Activated T-helper 9 cell treated with anti-CD3 and anti-CD28 coated beads, Interleukin-2, amount 50 U/mL, for 16 hours (primary cell): ENCODE measurements at places on chromosomes 11 and 22.

DNA sequence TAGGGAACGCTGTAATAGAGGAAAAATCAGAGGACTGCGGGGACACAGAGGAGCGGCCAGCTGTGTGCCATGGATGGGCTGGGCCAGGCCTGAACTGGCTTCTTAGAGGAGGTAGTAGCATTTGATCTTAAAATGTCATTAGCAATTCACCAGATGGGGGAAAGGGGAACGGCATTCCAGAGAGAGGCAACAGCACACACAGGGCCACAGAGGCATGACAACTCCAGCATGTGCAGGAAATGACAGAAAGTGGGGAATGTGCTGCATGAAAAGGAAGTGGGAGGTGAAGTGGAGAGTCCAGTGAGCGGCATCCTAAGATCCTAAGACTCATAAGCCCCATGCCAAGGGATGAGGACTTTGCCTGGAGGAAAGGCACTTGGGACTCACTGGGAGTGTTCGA lies 69.0 kb downstream of the UBASH3B start:
- no peak for DNase-seq

GRCh38 chr11:72754544-72755155 lies 2.4 kb upstream of the ARAP1 start:
- no peak for DNase-seq

DNA sequence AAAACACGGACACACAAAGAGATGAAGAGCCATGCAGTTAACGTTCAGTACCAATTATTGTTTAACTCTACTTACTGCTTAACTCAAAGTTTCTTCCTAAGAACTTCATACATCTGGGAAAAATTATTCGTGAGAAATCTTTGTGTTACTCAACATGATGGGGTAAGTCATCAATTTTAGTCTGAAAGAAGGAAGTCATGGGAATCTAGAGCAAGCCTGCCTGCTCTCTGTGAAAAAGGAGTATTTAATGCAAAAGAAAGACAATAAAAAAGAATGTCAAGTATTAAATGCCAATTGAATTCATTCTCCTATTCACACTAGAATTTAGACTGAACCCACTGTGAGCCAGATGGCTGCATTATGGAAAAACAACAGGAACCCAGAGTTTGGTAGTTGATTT lies 16.0 kb downstream of the TMEM123 start:
- DNase-seq: no peak

DNA sequence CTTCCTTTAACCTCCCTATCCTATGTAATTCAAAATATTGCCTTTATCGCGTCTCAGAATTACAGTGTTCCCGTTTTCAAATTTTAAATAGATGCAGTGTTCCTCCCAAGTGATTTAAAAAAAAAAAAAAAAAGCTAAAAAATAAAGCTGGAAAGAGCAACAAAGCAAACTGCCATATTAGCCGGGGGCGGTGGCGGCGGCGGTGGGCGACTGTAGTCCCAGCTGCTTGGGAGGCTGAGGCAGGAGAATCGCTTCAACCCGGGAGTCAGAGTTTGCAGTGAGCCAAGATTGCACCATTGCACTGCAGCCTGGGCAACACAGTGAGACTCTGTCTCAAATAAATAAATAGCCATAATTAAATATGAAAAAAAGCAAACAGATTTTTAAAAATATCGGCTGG lies 5.5 kb upstream of the AGBL2 start:
- DNase-seq: no peak

GRCh38 chr22:40679249-40679963 lies at the start of gene MCHR1:
Gene MCHR1 (plus strand): TSS chr22:40679484. CDS start chr22:40679653, 169 bp downstream.
- no peak for DNase-seq

GRCh38 chr11:31442086-31442485 lies 67.3 kb downstream of the IMMP1L start:
- DNase-seq: no peak

DNA sequence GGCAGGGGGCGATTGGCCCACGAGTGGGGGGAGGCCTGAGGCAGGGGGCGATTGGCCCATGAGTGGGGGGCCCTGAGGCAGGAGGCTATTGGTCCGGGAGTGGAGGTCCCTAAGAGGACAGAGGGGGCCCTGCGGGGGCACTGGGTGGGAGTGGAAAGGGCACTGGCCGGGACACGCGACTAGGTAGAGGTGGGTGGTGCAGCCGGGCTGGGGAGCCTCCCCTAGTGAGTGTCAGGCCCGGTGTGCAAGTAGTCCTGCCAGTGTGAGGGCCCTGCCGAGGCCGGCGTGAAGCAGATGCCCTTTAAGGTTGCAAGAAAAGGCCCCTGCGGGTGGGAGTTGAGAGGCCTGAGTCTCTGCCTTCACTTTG lies 909 bp upstream of the BRD1 start:
- no peak for DNase-seq

GRCh38 chr11:113979431-113979830 lies 4.5 kb downstream of the HTR3A start:
- DNase-seq: no peak

DNA sequence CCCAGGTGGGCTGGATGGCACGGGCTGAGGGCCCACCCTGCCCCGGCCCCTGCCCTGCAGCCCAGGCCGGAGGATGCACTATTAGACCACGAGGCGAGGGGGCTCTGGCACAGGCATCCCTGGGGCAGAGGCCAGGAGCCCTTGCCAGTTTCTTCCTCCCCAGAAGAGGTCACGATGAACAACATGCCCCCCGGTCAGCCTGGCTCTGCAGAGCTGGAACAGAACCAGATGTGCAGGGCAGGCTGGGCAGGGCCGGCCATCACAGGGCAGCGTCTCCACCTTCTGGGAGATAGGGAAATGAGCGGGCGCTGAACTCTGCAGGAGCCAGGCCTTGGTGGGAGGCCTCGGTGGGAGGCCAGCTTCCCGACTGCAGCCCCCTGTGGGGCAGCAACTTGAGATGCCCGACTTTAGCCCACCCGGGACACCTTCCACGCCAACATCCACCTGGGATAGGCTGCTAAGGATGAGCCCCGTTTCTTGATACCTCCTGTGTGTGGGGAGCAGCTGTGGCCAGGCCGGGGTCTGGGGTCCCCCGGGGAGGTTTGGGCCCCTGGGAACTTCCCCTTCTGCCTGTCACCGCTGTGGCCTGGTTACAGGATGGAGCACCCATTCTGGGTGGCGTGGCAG lies 21.8 kb upstream of the GNB1L start:
- no peak for DNase-seq

DNA sequence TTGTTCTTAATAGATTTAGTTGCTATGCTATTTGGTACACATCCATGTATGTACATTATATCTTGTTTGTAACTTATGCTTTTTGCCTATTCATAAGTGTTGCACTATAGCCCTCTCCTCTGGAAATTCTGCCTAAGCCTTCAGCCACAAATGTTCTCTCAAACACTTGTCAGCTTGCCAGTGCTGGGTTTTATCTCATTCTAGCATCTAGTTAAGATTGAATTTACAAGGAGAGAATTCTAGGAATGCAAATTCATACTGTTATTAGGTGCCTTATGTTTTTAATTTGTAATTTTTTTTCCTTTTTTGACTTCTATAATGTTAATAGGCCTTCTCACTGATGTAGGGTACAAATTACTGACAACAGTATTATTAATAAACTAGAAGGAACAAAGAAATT lies 14.6 kb upstream of the CTSC start:
- no peak for DNase-seq

- no peak for DNase-seq
Measured at GRCh38 chr11:64238999-64239398, 1.9 kb upstream of the FKBP2 start.

DNA sequence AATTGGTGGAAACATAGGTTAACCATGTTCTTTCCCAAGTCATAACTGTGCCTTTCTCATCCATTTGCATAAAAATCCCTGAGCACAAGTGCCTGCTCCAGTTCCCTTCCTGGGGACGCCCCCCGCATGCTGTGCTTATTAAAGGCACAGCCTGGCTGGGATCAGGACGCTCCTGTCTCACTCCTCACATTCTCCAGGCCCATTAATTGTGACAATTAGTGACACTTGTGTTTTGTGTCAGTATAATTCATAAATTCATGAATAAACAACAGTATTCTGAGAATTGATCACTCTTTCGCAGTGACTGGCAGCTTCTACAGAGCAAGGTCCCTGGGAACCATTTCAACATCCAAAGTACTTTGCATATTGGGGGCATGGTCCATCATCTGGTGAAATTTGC lies 1354.4 kb downstream of the TBC1D22A start:
- no peak for DNase-seq

GRCh38 chr11:12276356-12276755 lies 101.0 kb upstream of the PARVA start:
- DNase-seq: no peak

- DNase-seq: no peak
Measured at GRCh38 chr11:61123775-61124571, 21.7 kb downstream of the CD5 start.

DNA sequence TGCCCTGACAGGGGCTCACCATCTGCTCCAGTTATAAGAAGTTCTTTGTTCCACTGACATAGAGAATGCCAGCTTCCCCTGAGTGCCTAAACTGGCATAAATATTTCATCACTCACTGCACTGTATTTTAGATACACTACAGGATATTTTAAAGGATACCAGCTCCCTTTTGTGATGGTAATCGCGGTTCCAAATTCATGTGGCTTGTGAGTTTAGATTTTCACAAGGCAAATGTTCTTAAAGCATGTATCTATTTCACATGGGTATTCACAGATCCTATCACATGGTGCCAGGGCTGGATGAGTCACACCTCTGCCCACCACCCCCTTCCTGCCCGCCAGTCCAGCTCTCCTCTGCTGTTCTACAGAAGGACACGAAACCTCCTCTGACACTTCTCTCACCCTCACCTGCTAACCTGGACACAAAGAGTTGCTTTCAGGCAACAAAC lies 105.5 kb downstream of the KCNC1 start:
- no peak for DNase-seq
